DMS 273 treated with DMSO at 0.1 percent for 48 hours (cell line): ENCODE measurements at places on chromosomes 13 and 19.

DNA sequence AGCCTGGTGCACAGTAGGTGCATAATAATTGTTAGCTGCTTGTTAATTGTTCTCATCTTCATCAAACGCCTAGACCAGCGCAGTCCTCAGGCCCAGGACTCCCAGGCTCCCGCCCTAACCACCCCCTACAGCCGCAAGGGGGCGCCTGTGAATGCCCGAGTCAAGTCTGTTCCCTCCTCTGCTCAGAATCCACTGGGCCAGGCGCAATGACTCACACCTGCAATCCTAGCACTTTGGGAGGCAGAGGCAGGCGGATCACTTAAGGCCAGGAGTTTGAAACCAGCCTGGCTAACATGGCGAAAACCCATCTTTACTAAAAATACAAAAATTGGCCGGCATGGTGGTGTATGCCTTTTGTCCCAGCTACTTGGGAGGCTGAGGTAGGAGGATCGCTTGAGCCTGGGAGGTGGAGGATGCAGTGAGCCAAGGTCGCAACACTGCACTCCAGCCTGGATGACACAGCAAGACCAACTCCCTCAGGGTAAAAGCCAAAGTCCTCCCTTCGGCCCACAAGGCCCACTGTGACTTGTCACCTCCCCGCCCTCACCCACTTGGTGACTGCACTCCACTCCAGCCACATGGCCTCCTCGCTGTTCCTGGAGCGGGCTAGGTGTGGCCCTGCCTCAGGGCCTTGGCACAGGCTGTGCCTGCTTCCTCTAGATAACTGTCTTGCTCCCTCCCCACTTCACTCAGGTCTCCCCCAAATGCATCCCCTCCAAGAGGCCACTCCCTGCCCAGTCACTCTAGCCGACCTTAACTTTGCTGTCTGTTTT lies 9.1 kb downstream of the ZNF653 start:
- peak; percentile 48 for DNase-seq

GRCh38 chr13:98576963-98577835 lies at the start of gene STK24:
STK24 (minus strand) TSS chr13:98577107; CDS start chr13:98576786, 321 bp downstream.
- DNase-seq, result no peak

DNA sequence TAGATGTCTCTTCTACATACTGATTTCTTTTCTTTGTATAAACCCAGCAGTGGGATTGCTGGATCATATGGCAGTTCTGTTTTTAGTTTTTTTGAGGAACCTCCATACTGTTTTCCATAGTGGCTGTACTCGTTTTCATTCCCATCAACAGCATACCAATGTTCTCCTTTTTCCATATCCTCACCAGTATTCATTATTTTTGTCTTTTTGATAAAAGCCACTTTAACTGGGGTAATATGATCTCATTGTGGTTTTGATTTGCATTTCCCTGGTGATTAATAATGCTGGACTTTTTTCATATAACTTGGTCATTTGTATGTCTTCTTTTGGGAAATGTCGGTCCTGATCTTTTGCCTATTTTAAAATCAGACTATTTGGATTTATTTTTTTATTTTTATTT lies 108.5 kb downstream of the PAN3 start:
- no peak for DNase-seq

GRCh38 chr19:39919976-39920375 lies 14.5 kb downstream of the FCGBP start:
- no peak for DNase-seq

DNA sequence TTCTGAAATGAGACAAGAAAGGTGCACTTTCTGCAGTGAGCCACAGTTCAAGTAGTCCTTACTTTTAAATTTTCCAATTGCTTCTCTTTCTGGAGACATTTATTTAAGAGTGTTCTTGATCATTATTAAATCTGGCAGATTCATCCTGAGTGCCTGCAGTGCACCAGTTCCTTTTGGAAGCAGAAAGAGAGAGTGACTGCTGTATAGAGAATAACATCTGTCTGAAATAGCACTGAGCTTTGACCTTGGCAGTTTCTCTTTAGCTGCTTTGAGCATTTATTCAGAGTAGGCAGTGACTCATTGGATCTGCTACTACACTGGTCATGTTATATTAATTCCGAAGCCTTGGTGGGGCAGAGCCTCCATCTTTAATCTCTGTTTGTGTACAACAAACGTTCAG lies 1373.7 kb downstream of the PCDH9 start:
- no peak for DNase-seq

DNA sequence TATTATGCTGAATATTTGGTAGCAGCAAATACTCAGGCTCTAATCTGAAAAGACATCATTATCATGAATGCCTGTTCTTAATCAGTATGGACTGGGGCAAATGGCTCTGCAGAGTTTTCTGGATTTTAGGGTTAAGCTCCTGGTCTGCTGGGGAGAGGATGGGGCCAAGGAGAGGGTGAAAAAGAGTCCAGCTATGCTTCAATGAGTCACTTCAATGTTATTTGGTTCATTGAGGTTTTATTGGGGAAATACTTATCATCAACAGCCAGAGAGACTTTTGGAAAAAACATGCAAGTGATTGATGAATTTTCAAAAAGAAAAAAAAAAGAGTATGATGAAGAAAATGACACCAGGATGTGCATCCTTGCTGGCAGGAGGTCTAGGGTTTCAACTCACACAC lies 278.3 kb downstream of the UQCRFS1 start:
- DNase-seq, result no peak

DNA sequence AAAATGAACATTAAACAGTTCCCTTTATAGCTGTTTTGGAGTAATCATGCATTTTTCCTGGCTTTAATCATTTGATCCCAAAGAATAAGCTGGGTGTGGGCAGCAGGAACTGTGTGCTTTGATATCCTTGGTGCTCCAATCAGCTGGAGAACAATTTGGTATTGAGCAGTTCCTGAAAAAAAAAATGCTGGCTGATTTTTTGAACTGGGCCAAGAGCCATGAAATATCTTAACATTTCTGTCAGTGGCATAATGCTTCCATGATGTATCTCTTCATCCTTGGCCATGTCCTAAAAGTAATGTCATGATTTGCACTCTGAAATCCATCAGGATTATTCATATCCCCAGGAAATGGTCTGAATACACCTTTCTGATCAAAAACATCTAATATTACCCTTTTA lies 134.7 kb downstream of the LHFPL6 start:
- DNase-seq, result no peak

GRCh38 chr19:53868091-53868891 lies 608 bp downstream of the MYADM start:
- no peak for DNase-seq

DNA sequence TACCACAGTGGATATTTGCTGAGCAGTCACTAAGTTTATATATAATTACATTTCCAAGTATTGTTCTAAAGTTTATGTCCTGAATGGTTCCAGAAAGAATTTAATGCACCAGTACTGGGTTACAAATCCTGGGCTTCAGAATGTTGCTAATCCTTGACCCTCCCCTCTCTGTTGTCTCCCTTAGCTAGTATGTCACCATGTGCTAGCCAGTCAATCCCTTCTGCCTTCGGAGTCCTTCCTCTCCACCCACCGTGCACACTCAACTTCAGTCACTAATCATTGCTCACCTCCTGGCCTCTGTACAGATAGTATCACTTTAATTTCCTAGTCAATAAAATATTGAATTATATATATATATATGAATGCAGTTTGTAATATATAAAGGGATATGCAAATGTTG lies 7.5 kb downstream of the FAM124A start:
- no peak for DNase-seq

DNA sequence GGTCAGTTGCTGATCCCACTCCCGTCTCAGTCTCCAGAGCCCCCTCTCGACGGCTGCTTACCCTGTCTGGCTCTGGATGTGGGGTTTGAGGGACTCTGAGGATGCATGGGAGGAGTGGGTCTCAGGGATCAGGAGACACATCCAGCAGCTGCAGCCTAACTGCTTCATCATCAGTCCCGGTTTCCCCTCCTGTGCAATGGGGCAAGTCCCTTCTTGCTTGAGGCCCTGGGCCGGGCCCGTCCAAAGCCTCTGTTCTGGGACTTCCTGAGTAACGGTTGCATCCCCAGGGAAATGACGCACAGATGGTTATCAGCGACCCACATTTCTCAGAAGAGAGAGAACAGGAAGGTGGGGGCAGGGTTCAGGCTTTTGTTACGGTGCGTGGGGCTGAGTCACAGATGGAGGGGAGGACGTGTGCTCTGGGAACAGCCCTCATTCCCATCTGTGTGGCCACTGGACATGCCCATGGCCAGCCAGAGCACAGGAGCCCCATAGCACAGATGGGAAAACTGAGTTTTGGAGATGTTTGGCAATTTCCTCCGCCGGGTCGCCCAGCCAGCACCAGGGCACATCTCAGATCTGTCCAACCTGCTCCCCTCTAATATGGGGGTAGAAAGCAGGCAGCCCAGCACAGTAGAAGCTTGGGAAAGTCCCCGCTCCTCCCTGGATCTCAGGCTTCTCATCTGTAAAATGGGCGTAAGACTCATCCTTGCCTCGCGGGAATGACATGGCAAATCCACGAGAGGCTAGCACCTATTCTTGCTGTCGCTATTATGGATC lies 19.3 kb downstream of the GNA15 start:
- DNase-seq, result peak; percentile 69

DNA sequence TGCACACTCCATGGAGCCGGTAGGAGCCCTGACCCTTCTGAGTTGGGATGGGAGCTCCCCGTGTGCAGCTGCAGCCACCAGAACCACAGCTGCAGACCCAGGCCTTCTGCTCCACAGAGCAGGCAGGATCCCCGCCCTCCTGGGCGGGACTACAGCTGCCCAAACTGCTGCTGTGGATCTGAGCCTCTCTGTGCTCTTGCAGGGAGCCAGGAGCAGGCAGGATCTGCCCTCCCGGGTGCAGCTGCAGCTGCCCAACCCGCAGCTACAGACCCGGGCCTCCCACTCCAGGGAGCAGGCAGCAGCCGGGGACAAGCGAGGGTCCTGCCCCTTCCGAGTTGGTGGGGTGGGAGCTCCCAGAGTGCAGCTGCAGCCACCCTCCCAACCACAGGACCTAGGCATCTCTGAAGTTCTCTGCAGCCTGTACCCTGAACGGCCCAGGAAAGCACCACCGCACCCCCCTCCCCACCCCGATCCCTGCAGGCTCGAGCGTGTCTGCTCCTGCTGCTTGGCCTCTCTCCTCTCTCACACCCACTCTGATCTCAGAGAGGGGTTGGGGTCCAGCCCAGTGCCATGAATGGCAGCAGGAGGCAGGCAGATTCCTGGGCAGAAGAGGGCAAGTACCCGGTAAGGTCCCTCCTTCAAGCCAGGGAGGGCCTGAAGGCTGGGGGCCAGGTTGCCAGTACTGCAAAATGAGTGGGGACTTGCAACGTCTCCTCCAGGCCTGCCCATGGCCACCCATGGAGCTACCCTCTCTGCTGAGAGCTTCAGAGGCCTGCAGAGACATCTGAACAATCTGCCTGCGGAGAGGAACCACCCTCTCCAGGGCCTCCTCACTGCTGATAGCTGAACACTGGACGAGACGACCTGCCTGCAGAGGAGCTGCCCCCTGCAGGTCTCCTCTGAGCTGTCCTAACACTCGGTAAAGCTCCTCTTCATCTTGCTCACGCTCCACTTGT lies 16.4 kb upstream of the EMP3 start:
- peak; percentile 56 for DNase-seq

DNA sequence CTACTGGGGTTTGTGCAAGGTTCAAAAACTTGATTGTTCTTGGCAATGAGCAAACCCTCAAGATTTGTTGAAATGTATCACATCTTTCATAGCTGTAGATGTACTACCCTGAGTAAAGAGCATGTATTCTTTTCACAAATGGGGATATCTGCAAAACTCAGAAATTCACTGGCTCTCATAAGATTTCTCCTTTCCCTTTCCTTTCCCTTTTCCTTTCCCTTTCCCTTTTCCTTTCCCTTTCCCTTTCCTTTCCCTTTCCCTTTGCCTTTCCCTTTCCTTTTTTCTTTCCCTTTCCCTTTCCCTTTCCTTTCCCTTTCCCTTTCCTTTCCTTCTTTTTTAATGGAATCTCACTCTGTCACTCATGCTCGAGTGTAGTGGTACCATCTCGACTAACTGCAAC lies 69.1 kb downstream of the FNDC3A start:
- DNase-seq, result no peak

DNA sequence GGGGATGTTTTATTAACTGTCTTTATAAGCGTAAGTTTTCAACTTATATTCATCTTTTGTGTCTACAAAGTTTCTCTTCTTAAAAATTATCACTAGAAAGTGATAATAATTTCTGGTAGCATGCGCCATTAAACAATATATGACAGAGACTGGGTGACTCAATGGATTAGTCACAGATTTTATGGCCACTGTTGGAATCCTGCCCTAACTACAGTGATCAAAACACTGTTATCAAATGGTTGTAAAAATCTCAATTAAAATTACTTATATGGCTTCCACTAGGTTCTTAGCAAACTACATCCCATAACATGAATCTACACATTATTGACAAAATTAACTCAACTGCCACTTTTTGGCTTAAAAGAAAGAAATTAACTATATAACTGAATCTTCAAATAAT lies 350.0 kb downstream of the DACH1 start:
- no peak for DNase-seq

DNA sequence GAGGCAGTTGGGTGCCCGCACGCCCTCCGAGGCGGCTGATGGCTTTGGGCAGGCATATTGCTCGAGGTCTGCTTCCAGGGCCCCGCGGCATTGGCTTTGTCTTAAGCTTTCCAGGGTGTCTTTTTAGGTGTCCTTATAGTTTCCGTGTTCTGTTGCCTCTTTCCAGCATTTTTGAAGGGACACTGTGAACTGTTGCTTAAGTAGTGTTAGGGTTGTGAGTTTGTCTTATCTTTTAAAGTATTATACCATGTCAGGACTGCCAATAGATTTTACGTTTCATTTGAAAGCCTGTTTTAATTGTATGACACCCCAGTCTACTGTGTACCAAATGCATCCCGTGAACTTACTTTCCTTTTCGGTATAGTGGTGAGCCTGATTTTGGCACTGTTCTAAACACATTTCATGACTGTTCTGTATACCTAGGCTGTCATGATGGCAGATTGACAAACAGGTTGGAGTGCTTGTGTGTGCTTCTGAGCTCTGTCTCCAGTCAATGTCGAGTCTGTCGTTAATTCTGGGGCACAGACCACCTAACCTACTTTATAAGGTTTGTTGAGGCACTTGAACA lies 656 bp downstream of the PCCA start:
- no peak for DNase-seq

GRCh38 chr13:27405546-27406134 lies 18.8 kb upstream of the GTF3A start:
- no peak for DNase-seq

- DNase-seq, result no peak
These were observed 671.5 kb upstream of the PCDH20 start for GRCh38 chr13:62087124-62087523.

GRCh38 chr13:94028650-94029049 lies 450.8 kb downstream of the DCT start:
- DNase-seq, result no peak
